ENCODE measurements at places on chromosomes 4 and X. TPM values are rescaled to one million over a fixed set of nuclear protein-coding genes. Genes with fewer than 3 reads are reported as not detected.

The PAK3 gene
- 0.55 TPM for total RNA-seq

The FATE1 gene
- not detected for total RNA-seq

The GPR119 gene
- total RNA-seq, result not detected

The LRAT gene
- total RNA-seq, result not detected

The MAGIX gene
- 0.25 TPM for total RNA-seq

The SYNPO2 gene
- 0.14 TPM for total RNA-seq

The IDS gene
- 39.9 TPM for total RNA-seq

The UCP1 gene
- not detected for total RNA-seq

The DRD5 gene
- not detected for total RNA-seq

The STPG2 gene
- total RNA-seq, result not detected

The TLR8 gene
- total RNA-seq, result not detected

The CAPN6 gene
- total RNA-seq, result not detected

DNA sequence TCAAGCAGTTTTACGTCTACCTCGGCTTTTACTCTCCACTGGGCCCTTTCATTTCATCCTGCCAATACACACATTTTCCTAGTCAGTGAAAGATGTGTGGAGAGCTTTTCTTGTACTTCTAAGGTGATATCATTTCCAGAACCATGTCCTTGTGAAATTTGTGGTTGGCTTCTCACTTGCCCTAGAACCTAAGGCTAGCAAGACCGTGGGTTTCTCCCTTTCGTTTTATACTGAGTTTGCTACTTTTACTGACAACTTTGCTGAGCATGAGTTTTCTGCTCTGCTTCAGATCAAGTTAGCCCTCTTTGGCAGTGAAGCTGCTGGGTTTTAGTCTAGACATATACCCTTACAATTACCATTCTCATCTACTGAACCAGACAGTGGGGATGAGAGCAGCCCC is 95.7 kb upstream of the FRMPD4 start:
- no peak for DNase-seq
- peaks cover 2% of the 10 kb centered on the region for H3K27me3 ChIP-seq
- H3K4me1 ChIP-seq, result no peaks in the 10 kb centered on the region

- no peaks in the 10 kb centered on the region for H3K4me1 ChIP-seq
- H3K36me3 ChIP-seq, result no peaks in the 10 kb centered on the region
- no peak for DNase-seq
- no peaks in the 10 kb centered on the region for H3K27me3 ChIP-seq
- H3K27ac ChIP-seq, result no peak overlapping the region
- no peak overlapping the region for H3K4me3 ChIP-seq
Observed at GRCh38 chr4:82611982-82612381, 50.2 kb upstream of the TMEM150C start.

DNA sequence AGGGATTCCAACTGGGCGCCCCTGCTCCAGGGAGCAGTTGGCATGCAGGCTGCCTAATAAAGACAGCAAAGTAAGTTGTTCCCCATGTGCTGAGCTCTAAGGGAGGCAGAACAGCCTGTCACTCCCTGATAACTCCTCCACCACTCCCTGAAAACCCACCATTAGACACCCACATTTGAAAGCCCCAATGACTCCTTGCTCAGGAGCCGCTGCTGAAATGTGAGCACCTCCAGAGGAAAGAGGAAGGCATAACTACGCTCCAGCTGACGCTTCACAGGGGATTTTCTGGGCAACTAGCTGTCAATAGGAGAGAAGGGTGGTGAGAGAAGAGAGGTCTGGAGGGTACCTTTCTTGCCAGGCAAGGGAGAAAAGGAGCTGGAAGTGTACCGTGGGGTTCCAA is 62.5 kb downstream of the NPY1R start:
- H3K4me1 ChIP-seq, result no peaks in the 10 kb centered on the region
- DNase-seq, result no peak
- no peak overlapping the region for H3K4me3 ChIP-seq
- no peak overlapping the region for H3K27ac ChIP-seq
- no peaks in the 10 kb centered on the region for H3K36me3 ChIP-seq
- H3K27me3 ChIP-seq, result peaks cover 3% of the 10 kb centered on the region

- H3K4me1 ChIP-seq, result peaks cover 17% of the 10 kb centered on the region
- H3K27ac ChIP-seq, result no peak overlapping the region
- H3K27me3 ChIP-seq, result peaks cover 43% of the 10 kb centered on the region
- DNase-seq, result no peak
- H3K4me3 ChIP-seq, result no peak overlapping the region
Observed at GRCh38 chr4:123673971-123674370, 277.4 kb downstream of the SPRY1 start.

- no peak overlapping the region for H3K27ac ChIP-seq
- peaks cover 13% of the 10 kb centered on the region for H3K27me3 ChIP-seq
- H3K4me3 ChIP-seq, result no peak overlapping the region
- no peaks in the 10 kb centered on the region for H3K4me1 ChIP-seq
- no peak for DNase-seq
Observed at GRCh38 chr4:146110871-146111485, 64.5 kb upstream of the LSM6 start.

DNA sequence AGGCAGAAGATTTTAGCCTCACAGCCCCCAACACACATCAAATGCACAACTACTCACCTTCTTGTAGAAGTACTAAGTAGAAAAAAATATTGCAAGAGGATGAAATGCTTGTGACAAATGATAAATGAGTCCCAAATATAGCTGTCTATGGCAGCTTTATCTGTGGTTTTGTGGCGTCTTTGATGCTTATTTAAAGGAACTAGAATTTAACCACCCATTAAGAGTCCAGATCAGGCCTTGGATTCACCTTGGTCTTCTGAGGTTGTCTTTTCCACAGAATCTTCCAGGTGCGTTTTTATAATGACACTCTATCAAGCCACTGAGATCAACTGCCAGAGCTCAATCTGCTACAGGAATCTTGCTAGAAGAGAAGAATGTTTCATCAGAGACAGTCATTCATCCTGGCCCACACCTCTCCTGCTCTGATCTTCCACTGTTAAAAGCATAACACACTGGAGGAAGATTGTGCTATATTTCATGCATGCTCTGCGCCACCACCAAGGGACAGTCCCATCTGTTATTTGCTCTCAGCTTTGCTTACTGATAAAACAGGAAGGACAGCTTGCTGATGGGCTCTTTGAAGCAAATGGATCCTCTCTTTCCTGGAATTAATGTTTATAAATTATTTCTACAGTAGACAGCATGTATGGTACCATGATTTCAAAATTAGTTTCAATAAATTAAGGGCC is 144.1 kb downstream of the SLC7A11 start:
- no peaks in the 10 kb centered on the region for H3K36me3 ChIP-seq
- H3K27me3 ChIP-seq, result no peaks in the 10 kb centered on the region
- H3K4me1 ChIP-seq, result no peaks in the 10 kb centered on the region

DNA sequence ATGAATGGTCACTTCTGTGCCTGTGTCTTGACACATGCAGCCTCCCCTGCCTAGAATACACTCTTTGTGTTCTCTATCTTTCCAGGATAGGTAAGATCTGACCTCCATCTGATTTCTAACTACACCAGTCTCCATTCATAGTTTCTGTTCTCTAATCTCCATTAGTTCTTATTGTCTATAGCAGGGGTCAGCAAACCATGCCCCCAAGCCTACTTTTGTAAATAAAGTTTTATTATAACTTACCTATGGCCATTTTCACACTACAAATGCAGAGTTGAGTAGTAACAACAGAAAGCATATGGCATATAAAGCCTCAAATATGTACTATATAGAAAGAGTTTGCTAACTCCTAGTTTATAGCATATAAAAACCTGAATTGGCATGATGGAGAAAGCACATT is 37.6 kb upstream of the H2AZ1 start:
- DNase-seq, result no peak
- no peak overlapping the region for H3K4me3 ChIP-seq
- H3K4me1 ChIP-seq, result no peaks in the 10 kb centered on the region
- H3K36me3 ChIP-seq, result no peaks in the 10 kb centered on the region
- peaks cover 13% of the 10 kb centered on the region for H3K27me3 ChIP-seq
- no peak overlapping the region for H3K27ac ChIP-seq

- H3K4me3 ChIP-seq, result no peak overlapping the region
- no peaks in the 10 kb centered on the region for H3K36me3 ChIP-seq
- no peaks in the 10 kb centered on the region for H3K27me3 ChIP-seq
- no peaks in the 10 kb centered on the region for H3K4me1 ChIP-seq
Observed at GRCh38 chrX:17053502-17053901, 107.0 kb downstream of the REPS2 start.

GRCh38 chr4:11152684-11153083 is 276.0 kb downstream of the HS3ST1 start:
- DNase-seq, result no peak
- H3K4me3 ChIP-seq, result no peak overlapping the region
- H3K36me3 ChIP-seq, result no peaks in the 10 kb centered on the region
- H3K4me1 ChIP-seq, result peaks cover 10% of the 10 kb centered on the region

DNA sequence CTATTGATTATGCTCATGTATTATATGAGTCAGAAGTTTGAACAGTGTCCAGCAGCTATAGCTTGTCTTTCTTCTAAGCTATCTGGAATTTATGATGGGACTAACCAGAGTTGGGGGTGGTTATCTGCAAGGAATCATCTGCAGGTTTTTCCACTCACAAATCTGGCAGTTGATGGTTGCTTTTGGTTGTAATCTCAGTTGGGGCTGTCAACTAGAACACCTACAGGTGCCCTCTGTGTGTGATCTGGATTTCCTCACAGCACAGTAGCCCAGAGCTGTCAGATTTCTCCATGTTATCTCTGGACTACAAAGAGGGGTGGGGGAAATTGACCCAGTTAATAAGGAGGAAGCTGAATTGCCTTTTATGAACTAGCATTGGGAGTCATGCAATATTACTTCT is 51.4 kb upstream of the MAP9 start:
- H3K36me3 ChIP-seq, result no peaks in the 10 kb centered on the region
- H3K27ac ChIP-seq, result no peak overlapping the region
- H3K4me1 ChIP-seq, result peaks cover 2% of the 10 kb centered on the region
- H3K4me3 ChIP-seq, result no peak overlapping the region
- DNase-seq, result no peak
- peaks cover 8% of the 10 kb centered on the region for H3K27me3 ChIP-seq

GRCh38 chrX:42739258-42739657 is 38.7 kb downstream of the PPP1R2C start:
- H3K4me3 ChIP-seq, result no peak overlapping the region
- H3K27ac ChIP-seq, result peak overlapping the region; percentile 13
- H3K36me3 ChIP-seq, result no peaks in the 10 kb centered on the region
- DNase-seq, result no peak

DNA sequence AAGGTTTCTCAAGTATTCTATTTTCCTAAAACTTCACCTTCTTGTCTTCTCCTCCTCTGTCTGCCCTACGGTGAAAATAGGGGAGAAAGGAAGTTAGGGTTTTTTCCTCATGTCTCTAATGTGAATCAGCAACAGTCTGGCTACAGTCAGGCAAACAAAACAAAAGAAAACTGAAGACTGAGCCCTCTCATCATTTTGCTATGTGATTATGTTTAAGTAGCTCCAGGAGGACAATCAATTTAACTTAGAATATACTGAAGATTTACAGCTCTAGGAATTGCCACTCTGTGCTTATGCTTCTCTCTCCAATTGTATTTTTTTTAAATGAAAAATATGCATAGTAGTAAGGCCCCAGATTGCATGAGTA is 316.2 kb downstream of the GPAT3 start:
- DNase-seq, result no peak
- H3K36me3 ChIP-seq, result no peaks in the 10 kb centered on the region
- H3K4me1 ChIP-seq, result no peaks in the 10 kb centered on the region
- H3K27ac ChIP-seq, result no peak overlapping the region
- H3K4me3 ChIP-seq, result no peak overlapping the region

- no peak for DNase-seq
- H3K27me3 ChIP-seq, result peaks cover 3% of the 10 kb centered on the region
- H3K4me3 ChIP-seq, result no peak overlapping the region
- no peaks in the 10 kb centered on the region for H3K36me3 ChIP-seq
- no peak overlapping the region for H3K27ac ChIP-seq
Observed at GRCh38 chr4:151442002-151442401, 33.0 kb downstream of the FHIP1A start.

DNA sequence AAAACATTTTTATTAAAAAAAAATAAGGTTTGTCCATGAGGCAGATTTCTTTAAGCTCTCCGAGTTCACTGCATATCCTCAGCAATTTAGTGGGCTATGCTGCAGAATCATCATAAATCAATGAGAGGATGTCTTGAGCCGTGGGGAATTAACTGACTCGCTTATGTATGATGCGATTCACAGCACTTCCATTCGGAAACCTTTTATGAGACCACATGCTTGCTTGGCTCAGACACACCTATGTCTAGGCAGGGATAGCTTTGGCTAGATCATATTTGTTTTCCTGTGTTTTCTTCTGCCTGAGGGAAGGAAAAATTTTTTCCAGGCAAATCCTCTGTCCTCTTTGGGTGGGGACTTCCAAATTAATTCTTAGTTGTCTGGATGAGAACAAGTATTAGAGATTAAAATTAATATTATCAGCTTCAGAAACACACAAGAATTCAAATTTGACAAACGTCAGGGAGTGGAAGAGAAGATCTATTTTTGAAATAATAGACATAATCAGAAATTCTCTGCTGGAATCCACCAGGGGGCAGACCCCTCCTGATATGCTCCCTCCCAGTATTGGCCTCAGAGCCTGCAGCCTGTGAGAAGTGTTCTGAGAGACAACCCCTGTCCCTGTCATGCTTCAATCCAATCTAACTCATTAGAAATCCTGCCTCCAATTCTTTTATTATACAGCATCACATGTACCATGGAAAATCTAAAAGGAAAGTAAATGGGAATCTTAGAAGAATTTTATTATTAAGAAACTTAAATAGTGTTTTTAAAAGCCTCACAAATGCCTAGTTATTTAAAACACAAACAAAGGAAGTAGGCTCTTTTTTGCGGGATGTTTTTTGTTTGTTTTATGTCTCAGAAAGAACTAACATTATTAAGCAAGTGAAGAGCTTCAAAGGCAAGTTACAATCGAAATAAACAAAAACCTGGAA is 345.1 kb upstream of the TACR3 start:
- H3K4me1 ChIP-seq, result no peaks in the 10 kb centered on the region
- H3K27ac ChIP-seq, result no peak overlapping the region
- no peak overlapping the region for H3K4me3 ChIP-seq
- peak; percentile 35 for DNase-seq
- H3K27me3 ChIP-seq, result no peaks in the 10 kb centered on the region

- H3K4me1 ChIP-seq, result no peaks in the 10 kb centered on the region
- H3K36me3 ChIP-seq, result no peaks in the 10 kb centered on the region
- H3K4me3 ChIP-seq, result no peak overlapping the region
- no peak for DNase-seq
- H3K27ac ChIP-seq, result no peak overlapping the region
Observed at GRCh38 chr4:127141856-127142255, 490.9 kb upstream of the INTU start.

DNA sequence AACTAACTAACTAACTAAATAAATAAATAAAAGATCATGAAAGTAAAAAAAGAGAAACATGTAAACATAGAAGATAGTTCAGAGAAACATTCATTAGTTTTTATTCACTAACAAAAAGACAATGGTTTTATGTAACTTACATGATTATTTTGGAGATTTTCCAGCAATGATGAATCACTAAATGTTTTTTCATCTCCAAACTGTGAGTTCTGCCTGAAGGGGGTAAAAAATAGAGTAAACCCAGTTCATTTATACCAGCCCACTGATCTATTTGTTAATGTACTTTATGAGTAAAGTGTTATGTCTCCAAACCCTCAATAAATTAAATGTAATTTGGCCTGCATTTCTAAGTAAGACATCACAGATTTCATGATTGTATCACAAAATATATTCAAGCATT is 101.1 kb downstream of the ATP8A1 start:
- H3K4me3 ChIP-seq, result no peak overlapping the region
- H3K27ac ChIP-seq, result no peak overlapping the region
- DNase-seq, result no peak
- H3K4me1 ChIP-seq, result no peaks in the 10 kb centered on the region
- no peaks in the 10 kb centered on the region for H3K27me3 ChIP-seq
- peaks cover 7% of the 10 kb centered on the region for H3K36me3 ChIP-seq

- no peak for DNase-seq
- peaks cover 3% of the 10 kb centered on the region for H3K27me3 ChIP-seq
- H3K4me3 ChIP-seq, result no peak overlapping the region
- H3K36me3 ChIP-seq, result no peaks in the 10 kb centered on the region
- H3K27ac ChIP-seq, result no peak overlapping the region
Observed at GRCh38 chrX:22165732-22166457, 106.8 kb upstream of the CBLL2 start.

All from activated naive CD4-positive, alpha-beta T cell treated with anti-CD3 and anti-CD28 coated beads for 36 hours (primary cell).